ENCODE measurements at places on chromosomes 5 and 9.
A peak's percentile ranks its signal among the peaks of the same experiment; 100 is the strongest.

DNA sequence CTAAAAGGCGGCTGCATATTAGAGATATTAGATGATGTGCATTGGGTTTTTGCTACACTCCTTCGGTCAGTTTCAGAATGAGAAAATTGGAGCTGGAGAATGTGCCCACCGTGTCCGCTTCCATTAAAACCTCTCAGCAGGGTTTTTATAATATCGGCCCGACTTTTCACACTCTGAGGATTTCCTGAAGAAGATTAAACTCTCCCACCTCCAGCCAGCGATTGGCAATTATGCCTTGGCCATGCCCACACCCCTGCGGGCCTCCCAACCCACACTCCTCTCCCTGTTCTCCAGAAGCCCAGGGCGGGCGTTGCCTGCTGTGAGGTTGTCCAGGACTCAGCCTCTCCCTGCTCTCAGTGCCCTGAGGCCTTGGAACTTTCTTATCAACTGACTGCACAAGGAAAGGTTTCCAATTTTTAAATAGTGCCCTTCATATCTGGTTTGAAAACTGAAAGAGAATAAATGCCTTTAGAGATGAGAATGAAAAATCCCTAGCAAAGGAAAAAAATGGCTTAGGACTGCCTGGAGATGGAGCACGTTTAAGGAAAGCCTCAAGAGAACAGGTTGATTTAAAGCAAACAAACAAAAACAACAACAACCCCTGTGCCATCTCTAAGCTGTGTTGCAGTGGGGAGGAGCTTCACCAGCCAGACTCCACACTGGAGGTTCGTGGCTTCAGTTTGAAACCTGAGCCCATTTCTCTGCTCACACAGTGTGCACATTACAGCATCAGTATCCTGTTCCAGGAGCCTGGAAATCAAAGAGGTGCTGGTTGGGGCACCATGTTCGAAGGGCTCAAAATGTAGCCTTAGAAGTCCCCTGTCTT, 292.9 kb downstream of the NSG2 start:
- no peak for DNase-seq

DNA sequence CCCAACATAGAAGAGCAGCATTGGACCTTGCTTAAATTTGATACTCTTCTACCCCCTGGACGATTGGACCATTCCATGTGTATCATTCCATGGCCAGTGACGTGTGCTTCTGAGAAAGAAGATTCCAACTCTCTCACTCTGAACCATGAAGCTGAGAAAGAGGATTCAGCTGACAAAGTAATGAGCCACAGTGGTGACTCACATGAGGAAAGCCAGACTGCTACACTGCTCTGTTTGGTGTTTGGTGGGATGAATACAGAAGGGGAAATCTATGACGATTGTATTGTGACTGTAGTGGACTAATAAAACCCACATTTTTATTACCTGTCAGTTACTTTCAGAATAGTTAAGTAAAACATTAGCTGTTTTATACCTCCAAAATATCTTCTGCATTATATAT, 7.5 kb downstream of the HSPA5 start:
- DNase-seq = peak; percentile 97

DNA sequence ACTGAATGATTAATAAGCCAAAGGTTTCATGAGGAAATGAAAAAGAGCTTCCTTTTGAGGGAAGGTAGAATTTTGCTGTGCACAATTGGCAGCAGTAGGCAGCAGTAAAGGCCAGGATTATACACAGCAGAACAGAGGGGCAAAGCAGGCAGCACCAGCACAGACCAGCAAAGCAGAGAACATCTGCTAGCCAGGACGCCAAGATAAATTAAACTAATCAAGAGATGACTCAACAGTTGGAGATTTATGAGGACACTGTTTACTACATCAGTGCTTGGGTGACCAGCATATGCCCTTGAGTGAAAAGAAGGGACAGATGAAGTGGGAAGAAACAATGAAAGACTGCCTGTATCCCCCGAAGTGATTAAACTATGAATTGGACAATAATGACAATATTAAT, 871.4 kb upstream of the CDH10 start:
- DNase-seq = no peak

DNA sequence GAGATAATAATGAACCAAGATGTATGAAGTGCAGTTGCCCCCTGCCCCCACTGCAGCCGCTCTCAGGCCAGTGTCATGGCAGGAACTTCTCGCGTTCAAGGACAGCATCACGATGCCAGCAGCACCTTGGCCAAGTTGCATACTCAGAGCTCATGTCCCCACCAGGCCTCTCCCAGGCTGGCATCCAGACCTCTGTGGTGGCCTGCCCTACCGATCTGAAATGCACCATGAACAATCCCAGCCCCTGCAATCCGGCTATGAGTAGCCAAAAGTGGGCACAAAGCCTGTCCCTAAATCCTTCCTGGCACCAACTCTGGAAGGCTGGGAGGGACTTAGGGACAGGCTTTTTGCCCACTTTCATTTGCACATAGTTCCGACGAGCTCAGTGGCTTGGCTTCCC, 140.9 kb downstream of the PAX5 start:
- DNase-seq = no peak

GRCh38 chr5:74113927-74114326, 487.9 kb downstream of the ARHGEF28 start:
- no peak for DNase-seq

GRCh38 chr5:2101685-2102084, 219.0 kb upstream of the IRX4 start:
- no peak for DNase-seq

DNA sequence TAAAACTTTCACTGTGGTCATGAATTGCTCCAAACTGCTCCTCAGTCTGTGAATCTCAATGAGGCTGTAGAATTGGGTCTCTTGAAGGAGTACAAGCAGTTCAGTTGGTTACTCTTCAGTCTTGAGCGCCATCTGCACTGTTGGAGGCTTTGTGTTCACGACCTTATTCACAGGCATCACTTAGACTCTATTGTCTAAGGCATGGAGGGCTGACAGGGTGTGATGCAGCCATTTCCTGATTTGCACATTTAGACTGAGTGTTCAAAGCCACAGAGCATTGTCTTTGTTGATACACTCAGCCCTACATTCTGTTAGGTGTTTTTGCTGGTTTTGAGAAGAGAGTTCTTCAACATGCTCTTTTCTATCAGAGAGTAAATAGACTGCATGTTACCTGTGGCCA, 355.9 kb upstream of the RIOK2 start:
- DNase-seq = no peak

DNA sequence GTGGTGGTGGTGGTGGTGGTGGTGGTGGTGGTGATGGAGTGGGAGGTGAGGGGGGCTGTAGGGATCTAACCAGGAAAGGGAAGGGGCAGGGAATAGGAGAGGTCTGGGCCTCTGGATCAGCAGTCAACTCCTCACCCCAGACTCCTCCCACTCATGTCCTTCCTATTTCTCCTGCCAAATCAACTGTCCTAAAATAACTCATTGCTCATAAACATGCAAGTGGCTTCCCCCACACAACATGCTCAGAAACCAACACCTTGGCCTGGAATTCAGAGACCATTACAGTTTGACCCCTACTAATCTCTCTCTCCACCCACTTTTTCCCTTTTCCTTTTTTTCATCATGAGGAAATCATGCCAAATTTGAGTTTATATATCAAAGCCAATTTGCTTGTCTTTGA, 8.4 kb upstream of the FSD1L start:
- peak; percentile 24 for DNase-seq

DNA sequence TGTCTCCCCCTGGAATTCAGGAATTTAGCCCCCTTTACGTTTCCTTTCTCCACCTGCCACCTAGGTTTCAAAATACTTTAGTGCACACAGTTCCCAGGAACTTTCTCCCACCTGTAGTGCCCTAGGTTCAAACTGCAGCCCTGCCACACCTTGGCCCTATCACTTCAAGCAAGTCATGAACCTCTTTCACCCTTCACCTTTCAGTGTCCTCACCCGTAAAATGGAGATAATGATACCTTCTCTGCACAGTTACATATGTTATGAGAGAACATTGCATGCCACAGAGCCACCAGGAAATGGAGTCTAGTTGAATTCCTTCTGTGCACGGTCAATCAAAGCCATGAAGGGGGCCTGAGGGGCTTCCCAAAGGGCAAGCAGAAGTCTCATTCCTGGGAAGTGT, 9.8 kb upstream of the EEIG1 start:
- DNase-seq = no peak

GRCh38 chr5:116395226-116395625, 179.4 kb downstream of the SEMA6A start:
- no peak for DNase-seq

GRCh38 chr5:160361624-160362228, 8.7 kb downstream of the C1QTNF2 start:
- no peak for DNase-seq

DNA sequence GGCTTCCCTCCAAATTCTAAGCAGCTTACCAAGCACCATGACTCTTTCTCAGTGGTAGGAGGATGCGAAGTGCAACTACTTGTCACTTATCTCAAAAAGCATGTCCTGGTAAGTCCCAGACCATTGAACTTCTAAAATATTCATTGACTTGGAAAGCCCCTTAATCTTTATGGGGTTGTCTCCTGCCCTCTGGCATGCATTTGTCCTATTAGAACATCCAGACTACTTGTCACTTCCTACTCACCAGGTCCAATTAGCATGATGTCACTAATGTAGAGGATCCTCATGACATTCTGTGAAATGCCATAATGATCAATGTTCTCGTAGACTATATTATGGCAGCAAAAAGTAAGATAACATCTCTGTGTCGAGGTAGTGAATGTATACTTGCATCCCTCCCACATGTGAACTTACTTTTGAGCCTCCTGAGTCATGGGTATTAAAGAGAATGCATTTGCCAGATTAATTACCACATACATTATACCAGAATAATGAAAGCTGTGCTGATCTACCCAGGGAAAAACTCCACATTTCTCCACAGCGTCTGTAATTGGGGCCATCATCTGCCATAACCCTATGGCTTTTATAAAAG, 63.5 kb upstream of the RAD23B start:
- no peak for DNase-seq

- DNase-seq = peak; percentile 93
These were observed 3.5 kb upstream of the EXOSC2 start for GRCh38 chr9:130689937-130690700.

DNA sequence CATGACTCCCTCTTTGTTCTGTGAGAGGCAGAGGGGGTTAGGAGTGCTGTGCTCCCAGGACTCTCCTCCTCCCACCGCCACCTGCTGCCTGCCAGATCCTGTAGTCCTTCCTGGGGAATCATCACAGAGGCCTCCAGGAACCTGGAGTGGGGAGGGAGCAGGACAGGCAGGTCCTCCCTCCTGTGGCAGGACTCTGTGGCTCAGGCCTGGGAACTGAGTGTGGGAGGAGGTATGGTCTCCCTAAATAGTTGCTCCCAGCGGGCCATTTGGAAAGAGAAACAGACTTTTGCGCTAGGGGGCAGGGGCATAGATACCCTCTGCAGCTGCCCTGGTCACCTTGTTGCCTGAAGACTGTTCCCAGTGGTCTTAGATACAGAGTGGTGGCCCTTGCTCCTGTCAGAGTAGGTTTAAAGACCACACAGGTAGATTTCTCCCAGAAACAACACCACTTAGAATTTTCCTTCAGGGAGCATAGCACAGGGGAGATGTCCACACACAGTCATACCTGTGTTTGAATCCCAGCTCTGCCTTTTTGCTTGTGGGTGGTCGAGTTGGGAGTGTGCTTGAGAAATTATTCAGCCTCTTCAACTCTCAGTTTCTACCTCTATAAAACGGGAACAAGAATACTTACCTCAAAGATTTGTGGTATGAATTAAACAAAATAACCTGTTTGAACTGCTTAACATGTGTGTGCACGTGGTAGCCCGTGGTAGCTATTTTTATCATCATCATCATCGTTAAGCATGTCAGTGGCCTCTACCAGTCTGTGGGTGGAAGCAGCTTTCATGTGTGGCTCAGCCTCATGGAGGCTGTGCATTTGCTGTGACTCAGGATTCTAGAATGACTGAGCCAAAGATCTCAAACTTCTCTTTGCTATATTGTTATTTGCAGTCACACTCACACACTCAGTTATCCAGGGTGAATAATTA, 55.8 kb downstream of the SLC22A5 start:
- no peak for DNase-seq

DNA sequence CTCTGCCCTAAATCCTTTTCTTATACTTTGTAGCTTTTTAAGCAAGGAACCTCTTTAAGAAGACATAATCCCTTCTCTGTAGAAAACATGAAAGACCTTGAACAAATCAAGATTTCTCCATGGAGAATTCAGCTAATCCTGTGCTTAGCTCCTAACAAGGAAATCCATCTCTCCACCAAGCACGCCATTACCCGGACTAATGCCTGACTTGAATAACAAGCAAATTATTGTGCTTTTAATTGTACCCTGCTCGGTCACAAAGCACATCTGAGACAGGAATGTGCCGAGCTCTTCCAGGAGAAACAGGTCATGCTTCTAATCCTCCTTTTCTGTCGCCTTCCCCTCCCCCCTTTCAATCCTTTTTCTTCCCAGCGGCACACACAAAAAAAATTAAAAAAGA, 141.3 kb downstream of the PSAT1 start:
- DNase-seq = no peak

GRCh38 chr5:150633429-150633828, 7.0 kb upstream of the SYNPO start:
- DNase-seq = no peak

DNA sequence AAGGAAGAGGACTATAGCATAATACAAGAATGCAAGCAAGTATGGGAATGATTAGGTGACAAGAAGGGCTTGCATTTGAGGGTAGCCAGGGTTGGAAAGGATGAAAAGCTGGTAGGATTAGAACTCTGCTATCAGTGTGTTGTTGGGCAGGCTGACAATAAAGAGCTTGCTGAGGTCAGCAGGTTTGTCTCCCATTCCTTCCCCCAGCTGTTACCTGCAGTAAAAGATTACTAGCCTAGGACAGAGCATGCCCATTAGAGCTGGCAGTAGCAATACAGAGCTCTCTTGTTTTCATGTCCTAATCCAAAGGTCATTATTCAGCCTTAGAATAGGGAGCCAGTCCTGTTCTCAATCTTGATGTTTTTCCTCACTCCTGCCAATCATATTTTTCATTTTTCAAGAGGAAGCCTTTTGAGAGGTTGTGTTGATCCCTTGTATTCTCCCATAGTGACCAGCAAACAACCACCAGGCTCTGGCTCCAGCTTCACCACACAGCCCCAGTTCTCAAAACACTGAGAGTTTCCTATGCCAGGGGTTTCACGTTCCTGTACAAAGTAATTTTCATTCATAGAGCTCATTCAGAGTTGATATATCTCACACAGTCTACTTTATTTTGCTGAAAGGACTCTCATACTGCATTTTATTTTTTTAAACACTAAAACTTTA, 71.7 kb downstream of the OR2K2 start:
- DNase-seq = no peak

GRCh38 chr5:150152636-150153462, 2.8 kb downstream of the PDGFRB start:
- DNase-seq = no peak

- DNase-seq = no peak
These were observed 18.4 kb downstream of the TRIM32 start for GRCh38 chr9:116705531-116705930.

- no peak for DNase-seq
These were observed 57.6 kb downstream of the HMCN2 start for GRCh38 chr9:130323051-130323745.

- DNase-seq = no peak
These were observed 110.2 kb downstream of the SUSD1 start for GRCh38 chr9:112064871-112065270.

- DNase-seq = no peak
These were observed 353.5 kb upstream of the RFX3 start for GRCh38 chr9:3879315-3879714.

Data from AG09309 (cell line).